SK-MEL-5 (cell line): ENCODE measurements at places on chromosomes 2 and 18. TPM values are rescaled to one million over a fixed set of nuclear protein-coding genes. Genes with fewer than 3 reads are reported as not detected.

- DNase-seq = no peak
Measured at GRCh38 chr18:963276-963675, 58.6 kb downstream of the ADCYAP1 start.

Gene TGFA
- total RNA-seq = 2.1 and 2.4 TPM in 2 replicates

DNA sequence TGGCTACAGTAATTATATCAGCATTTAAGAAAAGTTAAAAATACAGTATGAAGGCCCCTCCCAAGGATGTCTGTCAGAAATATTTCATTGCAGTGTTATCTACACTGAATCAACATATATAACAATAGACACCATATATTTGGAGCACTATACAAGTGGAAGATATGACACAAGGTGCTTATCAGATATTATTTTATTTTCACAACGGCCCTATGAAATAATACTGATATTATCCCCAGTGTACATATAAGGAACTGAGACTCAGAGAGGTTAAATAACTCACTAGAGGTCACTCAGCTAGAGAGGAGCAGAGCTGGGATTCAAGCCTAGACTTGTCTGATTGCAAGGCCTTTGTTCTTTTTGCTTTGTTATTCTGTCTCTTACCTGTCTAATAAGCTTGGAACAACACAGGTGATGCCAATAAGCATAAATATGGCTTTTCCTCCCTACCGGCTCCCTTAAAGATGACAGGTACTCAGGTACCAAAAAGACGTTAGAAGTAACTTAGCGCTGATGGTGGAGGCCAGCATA lies 4.7 kb upstream of the SLC40A1 start:
- DNase-seq = no peak

Gene ATP6V1B1
- total RNA-seq = 2.5 TPM in 1 of 2 replicates, not detected in the other

- peak; percentile 41 for DNase-seq
Measured at GRCh38 chr2:209610631-209611030, 161.0 kb upstream of the UNC80 start.

DNA sequence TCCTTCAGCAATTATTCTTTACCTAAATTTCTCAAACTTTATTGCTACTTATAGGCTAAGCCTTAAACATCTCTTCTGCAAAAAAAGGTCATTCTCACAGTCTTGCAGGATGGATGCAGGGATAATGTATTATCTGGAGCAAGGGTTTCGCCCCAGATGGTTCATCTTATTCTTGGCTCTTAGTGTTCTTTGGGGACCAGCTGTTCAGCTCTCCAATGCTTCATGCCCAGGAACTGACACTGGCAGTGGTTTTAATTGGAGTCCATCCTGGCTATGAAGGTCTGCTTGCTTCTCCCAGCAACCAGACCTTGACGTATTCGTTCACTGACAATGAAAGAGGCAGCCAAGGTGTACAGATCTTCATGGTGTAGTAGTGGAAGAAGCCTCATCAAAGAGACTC lies 331.9 kb downstream of the SLC8A1 start:
- DNase-seq = no peak

Gene SERPINB12
- not detected in 2 replicates for total RNA-seq

DNA sequence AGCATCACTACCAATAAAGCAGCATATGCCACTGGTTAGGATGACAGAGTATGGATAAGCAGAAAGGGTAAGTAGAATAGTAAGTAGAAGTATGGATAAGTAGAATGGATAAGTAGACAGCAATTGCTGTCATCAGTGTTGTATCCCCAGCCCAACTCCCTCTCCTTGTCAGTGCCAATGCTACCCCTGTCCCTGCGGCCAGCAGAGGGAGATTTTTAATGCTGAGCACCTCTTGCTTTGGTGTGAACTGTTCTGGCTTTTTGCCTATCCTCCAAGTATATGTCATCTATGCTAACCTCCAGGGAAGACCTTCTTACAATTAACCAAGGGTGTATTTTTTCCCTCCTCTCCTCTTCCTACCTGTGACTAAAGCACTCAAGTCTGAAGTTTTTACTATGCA lies 136.7 kb upstream of the SPHKAP start:
- peak; percentile 63 for DNase-seq

DNA sequence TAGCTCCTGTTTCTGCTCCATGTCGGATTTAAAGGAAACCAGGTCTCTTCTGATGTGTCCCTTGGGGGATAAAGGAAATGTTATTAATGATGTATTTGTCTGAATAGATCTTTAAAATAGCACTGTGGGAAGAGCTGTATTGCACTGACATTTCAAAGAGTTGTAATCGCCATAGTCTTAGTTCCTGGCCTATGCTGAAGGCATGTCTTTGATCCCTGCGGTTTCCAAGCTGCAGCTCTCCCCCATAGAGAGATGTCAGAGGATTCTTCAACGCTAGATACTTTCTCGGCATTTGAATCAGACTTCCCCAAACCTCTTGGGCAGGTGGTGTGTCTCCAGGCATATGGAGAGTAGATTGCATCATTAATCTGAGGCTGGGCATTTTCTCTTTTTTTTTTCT lies 40.4 kb downstream of the NAT8 start:
- DNase-seq = no peak

- no peak for DNase-seq
Measured at GRCh38 chr2:240168546-240169361, 28.3 kb upstream of the OTOS start.

DNA sequence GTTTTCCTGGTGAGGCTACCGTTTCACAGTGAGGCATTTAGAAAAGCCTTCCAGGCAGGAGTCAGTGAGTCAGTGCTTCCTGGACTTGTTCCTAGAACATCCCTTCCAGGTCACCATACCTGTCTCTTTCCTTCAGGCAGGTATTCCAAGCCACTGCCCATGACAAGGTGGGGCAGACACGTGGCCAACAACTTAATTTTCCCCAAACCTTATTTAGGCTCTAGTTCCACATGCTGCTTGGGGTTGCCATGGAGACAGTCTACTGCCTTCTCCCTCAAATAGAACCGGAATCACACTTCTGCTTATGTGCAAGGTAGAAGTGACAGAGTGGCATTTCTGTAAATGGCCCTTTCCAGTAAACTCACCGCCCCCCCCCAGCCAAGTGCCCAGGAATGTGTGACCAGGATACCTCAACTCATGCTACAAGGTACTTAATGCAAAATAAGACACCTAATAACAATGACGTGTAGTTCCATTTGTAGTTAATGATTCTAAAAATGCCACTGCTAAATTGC lies 258.3 kb downstream of the PRKCE start:
- DNase-seq = no peak

Gene KCNE4
- 12.1 and 13.7 TPM in 2 replicates for total RNA-seq

- no peak for DNase-seq
Measured at GRCh38 chr2:42867093-42868065, 75.0 kb upstream of the HAAO start.

GRCh38 chr18:57839942-57840381 lies 36.8 kb upstream of the ATP8B1 start:
- DNase-seq = no peak

DNA sequence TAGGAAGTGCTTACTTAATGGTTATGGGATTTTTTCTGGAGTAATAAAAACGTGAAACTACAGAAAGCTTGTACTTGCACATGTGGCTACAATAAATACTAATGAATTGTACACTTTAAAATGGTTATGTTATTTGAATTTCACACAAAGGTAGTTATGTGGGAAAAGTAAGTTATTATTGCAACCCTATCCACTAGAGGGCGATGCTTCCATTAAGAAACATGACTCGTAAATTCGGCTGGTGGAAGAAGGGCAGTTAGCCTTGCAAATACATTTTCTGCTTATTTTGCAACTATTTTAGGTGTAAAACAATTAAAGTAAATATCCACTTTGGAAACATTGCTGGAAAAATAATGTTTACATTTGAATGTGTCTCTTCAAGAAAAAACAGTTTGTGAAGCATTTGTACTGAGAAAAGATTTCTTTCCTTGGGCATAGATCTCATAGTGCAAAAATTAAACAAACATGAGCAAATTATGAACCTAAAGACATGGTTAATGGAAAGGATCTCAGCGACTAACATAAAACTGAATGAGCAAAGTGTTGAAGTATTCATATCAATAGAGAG lies 68.1 kb upstream of the CSRNP3 start:
- peak; percentile 72 for DNase-seq

- DNase-seq = no peak
Measured at GRCh38 chr2:10196110-10196892, 73.8 kb downstream of the RRM2 start.

Gene ABCG8
- total RNA-seq = not detected in 2 replicates

DNA sequence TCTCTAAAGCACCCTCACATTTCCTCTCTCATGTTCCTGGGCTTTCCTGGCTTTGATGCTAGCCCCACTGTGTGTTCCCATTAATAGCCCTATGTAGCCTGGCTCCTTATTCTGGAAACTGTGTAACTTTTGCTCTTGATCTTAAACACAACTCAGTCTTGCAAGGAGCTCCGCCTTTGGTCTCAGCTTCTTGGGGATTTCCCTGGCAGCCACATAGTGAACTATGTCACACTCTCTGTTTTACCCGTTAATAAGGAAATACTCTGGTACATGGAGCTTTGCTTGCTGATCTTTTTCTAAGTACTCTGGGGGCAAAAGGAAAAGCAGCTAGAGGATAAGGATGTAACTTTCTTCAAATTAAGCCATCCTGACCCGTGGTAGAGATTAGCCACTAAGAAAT lies 259.3 kb downstream of the NEDD4L start:
- no peak for DNase-seq

DNA sequence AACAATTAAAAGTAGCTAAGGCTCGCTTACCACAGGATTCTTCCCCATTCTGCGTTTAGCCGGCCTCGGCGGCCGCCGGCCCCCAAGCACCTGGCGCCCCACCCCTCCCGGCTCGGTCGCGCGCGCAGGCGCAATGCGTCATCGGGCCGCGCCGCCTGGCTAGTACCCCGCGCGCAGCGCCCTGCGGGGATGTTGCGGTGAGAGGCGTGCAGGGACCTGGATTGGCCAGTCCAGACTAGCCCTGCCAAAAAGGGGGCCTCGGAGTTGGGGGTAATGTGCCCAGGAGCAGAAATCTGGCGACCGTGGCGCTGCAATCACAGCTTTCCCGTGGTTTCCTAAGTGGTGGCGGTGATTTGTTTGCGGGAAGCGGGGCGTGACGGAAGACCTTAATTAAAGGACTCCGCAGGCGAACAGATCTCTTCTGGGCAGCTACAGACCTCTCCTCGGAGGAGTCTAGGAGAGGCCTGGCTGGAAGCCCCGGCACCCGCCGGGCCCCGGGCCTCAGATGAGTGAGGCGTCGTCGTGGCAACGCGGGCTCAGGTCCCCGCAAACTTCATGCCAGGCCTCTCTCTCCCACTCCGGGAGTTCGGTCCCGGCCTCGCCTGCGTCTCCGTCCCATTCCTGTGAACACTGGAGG lies 606 bp downstream of the TMEM237 start:
- DNase-seq = peak; percentile 71

GRCh38 chr2:72934683-72935610 lies 17.6 kb downstream of the EMX1 start:
- DNase-seq = peak; percentile 49

Gene STPG4
- total RNA-seq = 0.26 TPM in 1 of 2 replicates, not detected in the other

- peak; percentile 76 for DNase-seq
Measured at GRCh38 chr2:155815851-155816250, 516.7 kb downstream of the NR4A2 start.

- DNase-seq = no peak
Measured at GRCh38 chr18:36188916-36189315, 1.6 kb downstream of the MOCOS start.

DNA sequence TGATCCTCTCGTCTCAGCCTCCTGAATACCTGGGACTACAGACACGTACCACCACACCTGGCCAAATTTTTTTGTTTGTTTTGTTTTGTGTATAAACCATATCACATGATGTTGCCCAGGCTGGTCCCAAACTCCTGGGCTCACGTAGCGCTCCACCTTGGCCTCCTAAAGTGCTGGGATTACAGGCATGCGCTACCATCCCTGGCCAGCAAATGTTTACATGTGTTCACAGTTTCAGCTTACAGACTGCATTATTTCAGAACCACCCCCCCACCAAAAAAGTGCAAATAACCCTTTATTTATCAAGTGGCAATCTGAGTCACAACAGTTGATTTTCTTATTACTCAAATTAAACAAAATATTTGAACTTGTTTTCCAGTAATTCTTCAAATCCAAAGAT lies 54.3 kb downstream of the ABCA12 start:
- DNase-seq = no peak

- DNase-seq = no peak
Measured at GRCh38 chr2:216807857-216808272, 52.0 kb downstream of the TNP1 start.

Gene PLEKHB2
- total RNA-seq = 116 and 117 TPM in 2 replicates

GRCh38 chr2:168594778-168595177 lies 138.7 kb downstream of the CERS6 start:
- no peak for DNase-seq

GRCh38 chr2:179749210-179749609 lies 112.2 kb downstream of the ZNF385B start:
- DNase-seq = no peak

Gene TFCP2L1
- total RNA-seq = 0.08 and 0.13 TPM in 2 replicates

DNA sequence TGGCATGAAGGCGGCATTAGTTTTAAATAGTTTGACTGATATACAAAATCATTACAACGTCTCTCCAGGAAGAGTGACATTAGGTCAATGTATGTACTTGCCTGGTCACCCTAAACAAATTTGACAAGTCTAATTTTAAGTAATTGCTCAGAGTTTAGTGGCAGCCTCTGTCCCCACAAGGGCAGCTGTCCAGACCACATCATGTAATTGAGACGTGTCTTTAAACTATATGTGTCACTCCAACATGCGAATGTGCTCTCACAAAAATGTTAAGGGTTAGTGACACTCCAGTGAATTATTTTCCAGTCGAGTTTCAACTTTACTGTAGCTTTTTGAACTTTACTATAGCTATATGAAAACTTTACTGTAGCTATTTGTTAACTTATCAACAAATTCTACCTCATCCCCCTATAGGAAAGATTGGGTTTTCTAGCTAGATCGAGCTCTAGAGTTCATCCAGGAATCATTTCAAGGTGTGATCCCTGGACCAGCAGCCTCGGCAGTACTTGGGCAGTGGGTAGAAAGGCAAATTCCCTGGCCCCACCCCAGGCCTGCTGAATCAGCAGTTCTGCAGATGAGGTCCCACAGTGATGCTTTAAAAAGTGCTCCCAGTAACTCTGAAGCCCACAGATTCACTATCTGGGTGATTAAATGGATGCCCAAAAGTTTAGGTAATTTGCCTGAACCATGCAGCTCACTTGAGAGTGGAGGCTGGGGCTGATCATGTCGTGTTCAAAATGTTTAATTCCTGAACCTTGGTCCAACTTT lies 66.4 kb upstream of the POU3F3 start:
- DNase-seq = no peak

GRCh38 chr18:21978546-21979170 lies 190.7 kb upstream of the GATA6 start:
- no peak for DNase-seq

Gene PKDCC
- 12.2 and 15.1 TPM in 2 replicates for total RNA-seq

GRCh38 chr2:128414946-128415778 lies 96.5 kb upstream of the HS6ST1 start:
- no peak for DNase-seq

- DNase-seq = no peak
Measured at GRCh38 chr18:23504720-23505119, 1.4 kb downstream of the RMC1 start.

Gene ZC3H6
- 1.8 and 2.0 TPM in 2 replicates for total RNA-seq

Gene TOGARAM2
- under 0.01 TPM in 1 of 2 replicates, not detected in the other for total RNA-seq

- DNase-seq = no peak
Measured at GRCh38 chr2:20633794-20634506, 16.9 kb downstream of the HS1BP3 start.

- DNase-seq = no peak
Measured at GRCh38 chr2:145724311-145724898, 1204.5 kb upstream of the ZEB2 start.

Gene HOXD8
- 14.5 and 19.7 TPM in 2 replicates for total RNA-seq
